Gastrocnemius medialis (tissue), 4 donors: ENCODE measurements at places on chromosomes 4 and X. TPM values are rescaled to one million over a fixed set of nuclear protein-coding genes. Genes with fewer than 3 reads are reported as not detected.

The NAA11 gene
- total RNA-seq = not detected

The TKTL2 gene
- not detected for total RNA-seq

The TRPC5OS gene
- total RNA-seq = not detected

The HPGD gene
- 1.2 TPM for total RNA-seq

The LPAR4 gene
- total RNA-seq = not detected

The NRK gene
- total RNA-seq = not detected

The PDE5A gene
- 6.4 TPM for total RNA-seq

The CTAG1B gene
- not detected for total RNA-seq

The EXOSC9 gene
- 23.2 TPM for total RNA-seq

The IL13RA1 gene
- 23.2 TPM for total RNA-seq
